MCF 10A (cell line): ENCODE measurements at places on chromosomes 11 and 22. TPM values are rescaled to one million over a fixed set of nuclear protein-coding genes. Genes with fewer than 3 reads are reported as not detected.
A peak's percentile ranks its signal among the peaks of the same experiment; 100 is the strongest.

- no peak overlapping the region for H3K4me3 ChIP-seq
- DNase-seq: no peak
- H3K27ac ChIP-seq: no peak overlapping the region
- H3K4me1 ChIP-seq: peaks cover 19% of the 10 kb centered on the region
Measured at GRCh38 chr22:43154887-43155536, 3.7 kb downstream of the TSPO start.

GRCh38 chr11:79437981-79438630 lies 2.7 kb downstream of the TENM4 start:
- DNase-seq: peak; percentile 45
- H3K4me3 ChIP-seq: peak overlapping the region; percentile 73
- peak overlapping the region; percentile 40 for H3K27ac ChIP-seq
- H3K36me3 ChIP-seq: no peaks in the 10 kb centered on the region
- no peaks in the 10 kb centered on the region for H3K27me3 ChIP-seq

DNA sequence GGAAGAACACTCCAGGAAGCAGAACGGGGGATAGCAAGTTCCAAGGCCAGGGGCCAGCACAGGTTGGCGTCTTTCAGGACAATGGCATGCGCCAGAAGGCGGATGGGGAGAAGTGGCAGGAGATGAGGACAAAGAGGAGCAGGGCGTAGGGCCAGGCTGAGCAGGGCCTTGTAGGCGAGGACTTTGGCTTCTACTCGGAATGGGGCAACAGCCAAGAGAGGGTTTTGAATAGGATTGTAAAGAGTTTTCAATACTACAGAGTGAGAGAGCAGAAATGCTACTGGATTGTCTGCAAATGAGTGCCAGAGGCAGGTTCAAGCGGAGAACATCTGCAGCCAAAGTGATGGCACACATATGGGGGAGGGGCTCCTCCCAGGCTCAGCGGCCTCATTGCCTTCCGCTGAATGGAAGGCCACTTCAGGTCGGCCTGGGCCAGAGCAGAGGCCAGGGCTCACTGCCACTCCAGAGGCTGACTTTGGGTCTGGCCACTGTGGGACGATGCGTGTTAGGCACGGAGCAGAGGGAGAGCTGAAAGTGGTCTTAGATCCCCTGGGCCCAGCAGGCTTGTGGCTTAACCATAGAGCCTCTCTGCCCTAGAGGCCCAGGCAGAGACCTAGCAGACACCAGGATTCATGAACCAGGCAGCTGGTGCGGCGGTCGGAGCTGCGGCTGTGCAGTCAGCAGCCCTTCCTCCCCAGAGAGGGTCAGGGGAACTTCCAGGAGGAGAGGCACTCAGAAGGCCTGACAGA lies 118.2 kb downstream of the DSCAML1 start:
- H3K4me1 ChIP-seq: no peaks in the 10 kb centered on the region
- H3K36me3 ChIP-seq: no peaks in the 10 kb centered on the region
- DNase-seq: no peak
- no peak overlapping the region for H3K27ac ChIP-seq
- no peak overlapping the region for H3K4me3 ChIP-seq

- no peak overlapping the region for H3K27ac ChIP-seq
- H3K4me3 ChIP-seq: no peak overlapping the region
- DNase-seq: no peak
- peaks cover 13% of the 10 kb centered on the region for H3K4me1 ChIP-seq
- peaks cover 2% of the 10 kb centered on the region for H3K36me3 ChIP-seq
Measured at GRCh38 chr11:59112494-59112893, 5.5 kb downstream of the FAM111B start.

DNA sequence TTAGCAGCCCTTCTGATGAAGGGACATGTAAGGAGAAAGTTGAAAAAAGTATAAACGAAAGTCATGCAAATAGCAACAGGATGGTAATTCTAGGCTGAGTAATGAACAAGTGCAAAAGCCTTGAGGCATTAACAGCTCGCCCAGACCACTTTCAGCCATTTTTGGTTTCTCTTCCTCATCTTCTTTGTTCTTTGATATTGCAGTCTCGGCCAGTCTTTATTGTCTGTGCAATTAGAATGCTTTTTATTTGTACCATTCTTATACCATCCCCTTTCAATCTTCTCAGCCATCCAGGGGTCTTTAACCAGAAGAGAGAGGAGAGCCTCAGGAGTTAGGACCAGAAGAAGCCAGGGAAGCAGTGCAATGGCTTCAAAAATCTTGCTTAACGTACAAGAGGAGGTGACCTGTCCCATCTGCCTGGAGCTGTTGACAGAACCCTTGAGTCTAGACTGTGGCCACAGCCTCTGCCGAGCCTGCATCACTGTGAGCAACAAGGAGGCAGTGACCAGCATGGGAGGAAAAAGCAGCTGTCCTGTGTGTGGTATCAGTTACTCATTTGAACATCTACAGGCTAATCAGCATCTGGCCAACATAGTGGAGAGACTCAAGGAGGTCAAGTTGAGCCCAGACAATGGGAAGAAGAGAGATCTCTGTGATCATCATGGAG lies 7.3 kb downstream of the TRIM34 start:
- no peaks in the 10 kb centered on the region for H3K27me3 ChIP-seq
- no peak overlapping the region for H3K27ac ChIP-seq
- peaks cover 7% of the 10 kb centered on the region for H3K36me3 ChIP-seq
- no peaks in the 10 kb centered on the region for H3K4me1 ChIP-seq
- DNase-seq: no peak
- H3K4me3 ChIP-seq: no peak overlapping the region

DNA sequence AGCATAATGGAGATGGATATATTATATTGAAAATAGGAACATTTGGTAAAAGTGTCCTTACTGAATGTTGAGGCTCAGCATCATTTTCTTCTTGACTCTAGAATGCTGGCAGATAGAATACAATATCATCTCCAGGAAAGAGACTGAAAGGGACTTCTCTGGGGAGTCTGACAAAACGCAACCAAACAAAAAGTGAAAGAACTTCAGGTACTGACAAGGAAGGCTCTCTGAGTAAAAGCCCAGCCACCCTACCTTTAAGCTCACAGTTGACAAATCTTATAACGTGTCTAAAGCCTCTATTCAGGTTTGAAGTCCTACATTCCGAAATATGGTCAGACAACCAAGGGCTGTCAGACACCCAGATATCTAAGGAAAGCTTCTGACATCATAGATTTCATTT lies 590.8 kb downstream of the SOX6 start:
- DNase-seq: no peak
- no peak overlapping the region for H3K27ac ChIP-seq
- no peaks in the 10 kb centered on the region for H3K36me3 ChIP-seq
- peaks cover 12% of the 10 kb centered on the region for H3K27me3 ChIP-seq
- H3K4me1 ChIP-seq: no peaks in the 10 kb centered on the region

DNA sequence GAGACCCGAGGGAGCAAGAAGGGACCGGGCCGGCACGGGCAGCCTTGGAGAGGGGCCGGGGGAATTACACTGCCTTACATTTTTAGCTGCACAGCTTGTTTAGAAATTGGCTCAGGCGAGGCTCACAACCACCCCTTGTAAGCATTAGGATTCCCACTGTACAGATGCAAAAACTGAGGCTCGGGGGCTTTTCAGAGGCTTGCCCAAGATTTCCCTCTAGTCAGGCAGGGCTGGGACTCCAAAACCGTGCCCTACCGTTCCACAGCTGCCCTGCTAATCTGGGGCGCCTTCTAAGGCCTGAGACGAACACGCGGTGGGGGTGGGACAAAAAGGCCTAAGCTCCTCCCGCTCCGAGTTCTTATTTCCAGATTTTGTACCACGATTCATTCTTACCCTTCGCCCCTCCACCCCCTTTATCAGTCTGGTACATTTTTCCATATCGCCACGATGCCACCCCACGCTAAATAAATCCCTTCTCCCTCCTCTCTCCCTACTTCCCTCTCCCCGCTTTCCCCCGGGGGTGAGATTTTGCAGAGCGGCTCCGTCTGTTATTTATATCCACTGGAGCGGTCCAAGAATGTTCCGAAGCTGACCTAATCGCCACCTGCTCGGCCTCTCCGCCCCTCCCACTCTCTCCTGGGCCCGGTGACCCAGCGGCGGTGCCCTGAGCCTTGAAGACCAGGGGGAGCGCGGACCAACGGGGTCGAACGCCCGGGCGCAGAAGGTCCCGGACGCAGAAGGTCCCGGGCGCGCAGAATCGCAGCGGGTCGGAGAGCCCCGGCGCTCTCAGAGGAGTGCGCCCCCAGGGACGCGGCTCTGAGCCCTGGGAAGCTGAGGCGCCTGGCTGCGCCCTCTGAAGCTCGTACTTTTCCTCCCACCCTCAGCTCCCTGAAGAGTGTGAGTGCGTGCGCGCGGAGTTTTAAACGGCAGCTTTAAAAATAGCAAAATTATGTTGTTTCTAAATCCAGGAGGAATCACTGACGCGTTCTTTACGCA lies 764 bp upstream of the PACSIN3 start:
- DNase-seq: no peak
- H3K27ac ChIP-seq: no peak overlapping the region
- H3K4me3 ChIP-seq: peak overlapping the region; percentile 82
- peaks cover 6% of the 10 kb centered on the region for H3K36me3 ChIP-seq
- no peaks in the 10 kb centered on the region for H3K27me3 ChIP-seq

- H3K4me1 ChIP-seq: peaks cover 21% of the 10 kb centered on the region
- no peak overlapping the region for H3K4me3 ChIP-seq
- H3K27me3 ChIP-seq: no peaks in the 10 kb centered on the region
- no peak overlapping the region for H3K27ac ChIP-seq
- DNase-seq: peak; percentile 44
Measured at GRCh38 chr22:39254789-39255298, 10.1 kb upstream of the PDGFB start.

- peak overlapping the region; percentile 88 for H3K4me3 ChIP-seq
- peaks cover 6% of the 10 kb centered on the region for H3K4me1 ChIP-seq
- peaks cover 17% of the 10 kb centered on the region for H3K36me3 ChIP-seq
- H3K27ac ChIP-seq: peak overlapping the region; percentile 97
- H3K27me3 ChIP-seq: no peaks in the 10 kb centered on the region
Measured at GRCh38 chr22:41021061-41021612, 70.0 kb downstream of the RBX1 start.

GRCh38 chr11:43832536-43832935 lies 48.1 kb upstream of the ALKBH3 start:
- peaks cover 13% of the 10 kb centered on the region for H3K4me1 ChIP-seq
- H3K4me3 ChIP-seq: no peak overlapping the region
- H3K36me3 ChIP-seq: peaks cover 20% of the 10 kb centered on the region
- no peak for DNase-seq

GRCh38 chr11:106152013-106152412 lies 74.6 kb downstream of the AASDHPPT start:
- H3K4me3 ChIP-seq: peak overlapping the region; percentile 28
- H3K36me3 ChIP-seq: no peaks in the 10 kb centered on the region
- H3K4me1 ChIP-seq: peaks cover 13% of the 10 kb centered on the region
- DNase-seq: peak; percentile 60
- no peak overlapping the region for H3K27ac ChIP-seq

DNA sequence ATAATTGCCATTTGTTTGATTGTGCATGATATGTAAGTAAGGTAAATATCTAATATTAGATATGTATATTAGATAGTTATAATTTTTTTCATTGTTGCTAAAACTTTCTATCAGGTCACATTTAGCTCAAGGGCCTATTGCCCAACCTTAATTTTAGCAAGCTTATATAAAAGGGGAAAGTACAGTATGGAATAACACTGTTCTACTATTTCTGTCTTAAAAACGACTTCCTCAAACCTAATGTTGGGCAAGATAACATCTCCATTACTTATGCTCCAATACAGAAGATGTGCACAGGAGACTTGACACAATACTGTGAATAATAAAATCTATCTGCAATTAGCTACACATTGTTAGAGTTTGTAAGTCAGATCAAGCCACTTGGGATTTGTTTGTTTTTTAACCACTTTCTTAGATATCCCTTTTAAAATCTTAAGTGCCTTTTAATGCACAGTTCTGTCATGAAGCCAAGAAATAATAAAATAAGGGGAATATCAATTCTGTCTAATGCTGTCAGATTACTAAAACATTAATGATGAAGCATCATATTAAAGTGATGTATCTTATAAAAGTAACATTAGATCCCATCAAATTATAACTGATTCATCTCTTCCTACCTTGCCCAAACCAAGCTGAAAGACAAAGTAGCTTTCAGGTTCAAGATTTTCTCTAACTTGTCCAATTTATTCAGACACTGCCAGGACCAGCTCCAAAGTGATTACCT lies 98.1 kb downstream of the SIK3 start:
- no peak overlapping the region for H3K27ac ChIP-seq
- no peak for DNase-seq
- no peak overlapping the region for H3K4me3 ChIP-seq
- H3K27me3 ChIP-seq: no peaks in the 10 kb centered on the region
- H3K36me3 ChIP-seq: peaks cover 7% of the 10 kb centered on the region

GRCh38 chr11:130052567-130052966 lies 17.1 kb upstream of the APLP2 start:
- H3K36me3 ChIP-seq: no peaks in the 10 kb centered on the region
- peaks cover 6% of the 10 kb centered on the region for H3K4me1 ChIP-seq
- DNase-seq: no peak

DNA sequence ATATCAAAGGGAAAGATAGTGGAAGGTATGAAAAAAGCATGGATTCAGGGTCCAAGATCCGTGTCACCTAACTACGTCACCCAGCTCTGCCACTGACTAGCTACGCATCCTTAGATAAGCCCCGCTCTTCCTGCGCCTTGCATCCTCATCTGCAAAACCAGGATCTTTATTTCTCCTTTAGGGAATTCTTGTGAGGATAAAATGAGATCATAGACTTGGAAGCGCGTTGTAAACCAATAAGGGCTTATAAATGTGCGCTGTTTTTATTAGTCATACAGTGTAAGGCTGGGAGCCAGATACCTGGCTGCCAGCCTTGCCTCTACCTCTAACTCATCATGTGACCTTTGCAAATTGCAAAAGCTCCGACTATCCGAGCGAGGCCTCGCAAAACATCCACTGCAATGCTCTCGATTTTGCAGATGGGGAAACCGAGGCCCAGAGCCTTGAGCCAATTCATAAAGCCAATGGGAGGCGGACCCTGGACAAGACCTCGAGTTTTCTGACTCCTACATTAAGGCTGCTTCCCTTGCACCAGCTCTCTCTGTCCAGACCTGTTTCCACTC lies 753 bp downstream of the PRPF19 start:
- peaks cover 9% of the 10 kb centered on the region for H3K4me1 ChIP-seq
- DNase-seq: peak; percentile 80
- H3K27me3 ChIP-seq: peaks cover 11% of the 10 kb centered on the region
- H3K4me3 ChIP-seq: peak overlapping the region; percentile 87

DNA sequence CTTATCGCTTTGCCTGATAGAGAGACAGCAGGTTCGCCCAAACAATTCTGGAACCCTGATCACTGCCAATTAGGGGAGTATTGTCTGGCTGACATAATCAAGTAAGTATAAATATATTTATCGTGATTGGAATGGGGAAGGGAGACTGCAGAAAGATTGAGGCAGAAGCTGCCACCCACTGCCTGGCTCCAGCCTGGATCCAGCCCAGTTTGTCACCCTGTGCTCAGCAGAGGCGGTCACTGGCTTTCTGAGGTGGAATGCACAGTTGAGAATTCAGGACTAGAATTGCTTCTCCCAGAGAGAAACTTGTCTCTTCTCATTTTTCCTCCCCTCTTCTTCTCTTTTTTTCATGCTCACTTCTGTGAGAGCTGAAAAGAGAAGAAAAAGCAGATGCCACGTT lies 25.9 kb downstream of the GRAP2 start:
- H3K4me3 ChIP-seq: no peak overlapping the region
- no peak for DNase-seq
- no peaks in the 10 kb centered on the region for H3K36me3 ChIP-seq
- no peak overlapping the region for H3K27ac ChIP-seq
- H3K4me1 ChIP-seq: no peaks in the 10 kb centered on the region

The MCHR1 gene
- total RNA-seq: not detected in 2 replicates

The NRGN gene
- total RNA-seq: 1.4 TPM in 1 of 2 replicates, not detected in the other

The FAM118A gene
- 16.0 and 16.7 TPM in 2 replicates for total RNA-seq

The OR8B3 gene
- total RNA-seq: not detected in 2 replicates

The NOX4 gene
- not detected in 2 replicates for total RNA-seq

The OTOG gene
- not detected in 2 replicates for total RNA-seq

The GSTP1 gene
- 1,641 and 1,733 TPM in 2 replicates for total RNA-seq

The MYRF gene
- 0.16 TPM in 1 of 2 replicates, not detected in the other for total RNA-seq

The SCGB1A1 gene
- total RNA-seq: not detected in 2 replicates

The NPTXR gene
- total RNA-seq: 0.93 and 0.96 TPM in 2 replicates

The SCN3B gene
- total RNA-seq: 1.2 and 3.3 TPM in 2 replicates

The IL18 gene
- total RNA-seq: 124 and 189 TPM in 2 replicates

The APOBEC3C gene
- 24.8 and 30.1 TPM in 2 replicates for total RNA-seq

The KCTD14 gene
- total RNA-seq: 1.5 and 2.2 TPM in 2 replicates
